Activated CD4-positive, alpha-beta T cell treated with anti-CD3 and anti-CD28 coated beads, Interleukin-2, amount 10 ng/mL, durations not matched to agents 24 days and 14 days (primary cell): ENCODE measurements at places on chromosomes 7 and 10.

GRCh38 chr7:15104411-15105092 is 202.0 kb upstream of the DGKB start:
- H3K36me3 ChIP-seq = no peaks in the 10 kb centered on the region
- no peak for DNase-seq
- H3K27me3 ChIP-seq = no peaks in the 10 kb centered on the region
- no peaks in the 10 kb centered on the region for H3K4me1 ChIP-seq
- H3K27ac ChIP-seq = no peak overlapping the region

DNA sequence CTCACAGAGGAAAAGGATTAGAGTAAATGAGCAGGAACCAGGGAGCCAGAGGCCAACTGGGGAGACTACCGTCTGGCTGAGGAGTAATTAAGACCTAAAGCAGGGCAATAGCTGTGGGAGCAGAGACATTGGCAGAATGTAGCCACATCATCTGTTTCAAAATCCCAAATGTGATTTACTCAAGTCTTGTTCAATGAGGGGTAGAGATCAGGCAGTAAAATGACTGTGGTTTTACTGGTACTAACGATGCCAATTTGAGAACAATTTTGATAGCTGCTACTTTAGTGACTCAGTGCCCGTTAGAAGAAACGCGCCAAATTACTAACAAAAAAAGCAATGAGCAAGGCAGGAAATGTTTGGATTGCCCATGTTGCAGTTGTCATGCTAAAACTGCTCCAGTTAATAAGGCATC is 12.7 kb upstream of the MIOS start:
- H3K4me1 ChIP-seq = no peaks in the 10 kb centered on the region
- H3K36me3 ChIP-seq = peaks cover 3% of the 10 kb centered on the region

- H3K4me1 ChIP-seq = peaks cover 4% of the 10 kb centered on the region
- H3K4me3 ChIP-seq = no peak overlapping the region
- no peaks in the 10 kb centered on the region for H3K36me3 ChIP-seq
These were observed 4.5 kb downstream of the TRIL start for GRCh38 chr7:28953633-28954032.

DNA sequence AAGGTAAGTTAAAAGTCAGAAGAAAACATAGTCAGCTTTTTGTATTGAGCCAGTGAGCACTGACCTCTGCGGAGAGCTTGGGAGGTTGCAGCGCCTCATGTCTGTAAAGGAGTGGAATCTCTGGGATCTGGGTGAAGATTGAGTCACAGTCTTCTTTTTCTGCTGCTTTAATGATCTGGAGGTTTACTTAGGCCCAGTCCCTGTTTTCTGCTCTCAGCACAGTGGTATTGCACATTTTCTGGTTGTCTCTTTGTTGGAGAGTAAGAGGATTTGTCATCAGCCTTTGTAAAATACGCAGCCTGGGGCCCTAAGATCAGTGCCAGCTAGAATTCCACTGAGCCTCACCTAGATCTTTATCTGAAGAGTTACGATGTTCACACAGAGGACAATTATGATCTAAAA is 58.3 kb upstream of the GJD4 start:
- H3K36me3 ChIP-seq = peaks cover 16% of the 10 kb centered on the region
- no peak for DNase-seq
- H3K4me3 ChIP-seq = no peak overlapping the region
- peaks cover 4% of the 10 kb centered on the region for H3K4me1 ChIP-seq
- H3K27ac ChIP-seq = no peak overlapping the region

DNA sequence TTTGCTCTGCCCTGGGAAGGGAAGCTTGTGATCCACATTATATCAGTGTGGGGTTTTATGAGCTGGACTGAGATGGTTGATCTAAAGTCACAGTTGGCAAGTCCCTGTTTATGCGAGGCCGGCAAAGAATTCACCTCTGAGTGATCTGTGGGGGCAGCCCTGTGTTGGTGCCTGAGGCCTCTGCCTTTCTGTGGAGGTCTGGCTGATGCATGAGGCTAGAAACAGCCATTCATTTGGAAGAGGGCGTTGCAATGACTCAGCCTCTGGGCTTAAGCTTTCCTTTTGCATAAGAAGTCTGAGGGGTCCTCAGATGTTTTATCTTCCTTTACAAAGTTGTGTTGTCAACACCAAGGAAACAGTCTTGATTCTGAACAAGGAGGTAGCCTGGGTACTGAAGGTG is 126.9 kb downstream of the MGMT start:
- no peaks in the 10 kb centered on the region for H3K36me3 ChIP-seq
- H3K4me1 ChIP-seq = no peaks in the 10 kb centered on the region
- no peak overlapping the region for H3K27ac ChIP-seq
- H3K4me3 ChIP-seq = no peak overlapping the region
- H3K27me3 ChIP-seq = no peaks in the 10 kb centered on the region

GRCh38 chr10:3278771-3279170 is 106.2 kb upstream of the PITRM1 start:
- H3K27ac ChIP-seq = no peak overlapping the region
- no peaks in the 10 kb centered on the region for H3K36me3 ChIP-seq
- H3K4me3 ChIP-seq = no peak overlapping the region
- peaks cover 30% of the 10 kb centered on the region for H3K27me3 ChIP-seq
- no peaks in the 10 kb centered on the region for H3K4me1 ChIP-seq
- DNase-seq = no peak

DNA sequence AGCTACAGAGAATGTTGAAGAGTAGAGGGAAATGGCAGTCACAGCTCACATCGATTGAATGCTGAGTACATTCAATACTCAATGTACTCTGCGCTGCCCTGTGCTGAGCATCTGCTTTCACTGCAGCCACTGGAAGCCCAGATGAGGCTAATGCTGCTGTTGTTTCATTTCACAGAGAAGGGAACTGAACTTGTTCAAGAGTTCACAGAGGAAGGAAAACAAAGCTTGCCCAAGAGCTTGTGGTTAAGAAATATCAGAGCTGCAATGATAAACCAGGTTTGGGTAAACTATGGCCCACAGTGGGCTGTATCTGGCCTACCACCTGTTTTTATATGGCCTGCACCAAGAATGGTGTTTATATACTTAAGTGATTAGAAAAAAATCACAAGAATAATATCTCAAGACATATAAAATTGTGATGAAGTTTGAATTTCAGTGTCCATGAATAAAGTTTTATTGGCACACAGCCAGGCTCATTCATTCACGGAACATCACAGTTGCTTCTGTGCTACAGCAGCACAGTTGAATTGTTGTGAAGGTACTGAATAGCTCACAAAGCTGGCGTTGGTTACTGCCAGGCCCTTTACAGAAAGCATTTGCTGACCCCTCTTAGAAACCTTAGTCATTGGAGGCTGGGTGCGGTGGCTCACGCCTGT is 64.1 kb downstream of the CFAP58 start:
- H3K27me3 ChIP-seq = peaks cover 8% of the 10 kb centered on the region
- H3K27ac ChIP-seq = no peak overlapping the region
- DNase-seq = no peak
- H3K4me1 ChIP-seq = no peaks in the 10 kb centered on the region
- H3K4me3 ChIP-seq = no peak overlapping the region

DNA sequence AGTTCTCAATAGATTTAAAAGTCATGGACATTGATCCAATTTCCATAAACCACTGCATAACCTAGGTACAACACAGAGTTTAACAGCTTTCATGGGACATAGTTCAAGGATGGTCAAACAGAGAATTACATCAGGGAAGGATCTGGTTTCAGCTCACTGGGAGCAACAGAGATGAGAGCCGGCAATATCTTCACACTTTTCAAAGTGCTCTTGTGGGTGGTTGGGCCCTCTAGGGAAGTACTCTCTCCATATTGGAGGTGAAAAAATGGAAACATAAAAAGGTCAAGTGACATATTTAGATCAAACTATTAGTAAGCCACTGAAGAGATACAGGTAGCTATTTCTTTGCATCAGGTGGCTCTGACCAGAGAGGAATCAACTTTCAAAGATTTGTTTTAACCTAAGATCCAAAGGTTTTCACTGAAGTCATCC is 61.8 kb upstream of the LRRN3 start:
- no peak for DNase-seq
- H3K27me3 ChIP-seq = no peaks in the 10 kb centered on the region
- peaks cover 10% of the 10 kb centered on the region for H3K36me3 ChIP-seq
- H3K27ac ChIP-seq = peak overlapping the region; percentile 96

GRCh38 chr10:25451401-25451800 is 276.6 kb downstream of the GPR158 start:
- H3K27ac ChIP-seq = no peak overlapping the region
- no peaks in the 10 kb centered on the region for H3K36me3 ChIP-seq
- H3K4me3 ChIP-seq = no peak overlapping the region
- no peak for DNase-seq
- no peaks in the 10 kb centered on the region for H3K27me3 ChIP-seq

GRCh38 chr10:33196710-33197491 is 137.6 kb downstream of the NRP1 start:
- peaks cover 28% of the 10 kb centered on the region for H3K27me3 ChIP-seq
- no peaks in the 10 kb centered on the region for H3K4me1 ChIP-seq
- no peak overlapping the region for H3K27ac ChIP-seq
- no peak for DNase-seq

DNA sequence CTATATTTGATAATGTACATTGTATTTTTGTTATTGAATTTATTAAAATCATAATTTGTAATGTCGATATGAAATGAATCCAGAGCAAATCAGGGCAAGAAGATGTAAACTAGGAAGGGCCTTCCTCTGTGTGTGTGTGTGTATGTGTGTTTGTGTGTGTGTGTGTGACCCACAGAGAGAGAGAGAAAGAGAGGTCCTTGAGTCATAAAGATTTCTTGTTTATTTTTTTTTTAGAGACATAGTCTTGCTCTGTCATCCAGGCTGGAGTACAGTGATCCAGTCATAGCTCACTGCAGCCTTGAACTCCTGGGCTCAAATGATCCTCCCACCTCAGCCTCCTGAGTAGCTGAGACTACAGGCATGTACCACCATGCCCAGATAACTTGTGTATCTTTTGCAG is 50.7 kb downstream of the INPP5F start:
- peaks cover 6% of the 10 kb centered on the region for H3K4me1 ChIP-seq
- no peak overlapping the region for H3K27ac ChIP-seq
- H3K4me3 ChIP-seq = no peak overlapping the region
- no peak for DNase-seq
- no peaks in the 10 kb centered on the region for H3K27me3 ChIP-seq

- H3K27ac ChIP-seq = no peak overlapping the region
- no peak for DNase-seq
- H3K36me3 ChIP-seq = no peaks in the 10 kb centered on the region
- H3K4me3 ChIP-seq = no peak overlapping the region
- H3K27me3 ChIP-seq = no peaks in the 10 kb centered on the region
These were observed 61.5 kb downstream of the FZD1 start for GRCh38 chr7:91325726-91326125.

- H3K27ac ChIP-seq = no peak overlapping the region
- H3K4me1 ChIP-seq = no peaks in the 10 kb centered on the region
- no peaks in the 10 kb centered on the region for H3K36me3 ChIP-seq
These were observed 503.5 kb upstream of the TPK1 start for GRCh38 chr7:145339319-145339718.

DNA sequence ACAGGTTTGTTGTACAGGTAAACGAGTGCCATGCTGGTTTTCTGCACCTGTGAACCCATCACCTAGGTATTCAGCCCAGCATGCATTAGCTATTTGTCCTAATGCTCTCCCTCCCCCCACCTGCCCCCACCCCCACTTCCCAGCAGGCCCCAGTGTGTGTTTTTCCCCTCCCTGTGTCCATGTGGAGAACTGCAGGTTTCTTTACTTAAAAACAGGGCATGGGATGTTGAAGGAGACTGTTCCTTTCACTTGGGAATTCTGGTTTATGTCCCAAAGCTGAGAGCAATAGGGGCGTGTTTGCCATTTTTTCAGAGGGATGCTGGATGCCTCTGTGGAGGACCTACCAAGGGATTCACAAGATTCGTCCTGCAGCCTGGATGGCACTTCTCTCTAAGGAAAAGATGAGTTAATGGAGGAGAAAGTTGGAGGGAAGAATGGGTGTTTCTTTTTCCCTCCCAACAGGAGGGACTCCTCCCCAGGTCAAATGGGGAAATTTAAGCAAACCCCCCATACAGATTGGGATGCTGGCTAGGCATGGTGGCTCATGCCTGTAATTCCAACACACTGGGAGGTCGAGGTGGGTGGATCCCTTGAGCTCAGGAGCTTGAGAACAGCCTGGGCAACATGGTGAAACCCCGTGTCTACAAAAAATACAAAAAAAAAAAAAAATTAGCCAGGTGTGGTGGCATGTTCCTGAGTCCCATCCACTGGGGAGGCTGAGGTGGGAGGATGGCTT is 136.0 kb downstream of the GALNT17 start:
- no peaks in the 10 kb centered on the region for H3K36me3 ChIP-seq
- H3K27ac ChIP-seq = no peak overlapping the region
- no peak overlapping the region for H3K4me3 ChIP-seq
- no peaks in the 10 kb centered on the region for H3K4me1 ChIP-seq
- no peak for DNase-seq

DNA sequence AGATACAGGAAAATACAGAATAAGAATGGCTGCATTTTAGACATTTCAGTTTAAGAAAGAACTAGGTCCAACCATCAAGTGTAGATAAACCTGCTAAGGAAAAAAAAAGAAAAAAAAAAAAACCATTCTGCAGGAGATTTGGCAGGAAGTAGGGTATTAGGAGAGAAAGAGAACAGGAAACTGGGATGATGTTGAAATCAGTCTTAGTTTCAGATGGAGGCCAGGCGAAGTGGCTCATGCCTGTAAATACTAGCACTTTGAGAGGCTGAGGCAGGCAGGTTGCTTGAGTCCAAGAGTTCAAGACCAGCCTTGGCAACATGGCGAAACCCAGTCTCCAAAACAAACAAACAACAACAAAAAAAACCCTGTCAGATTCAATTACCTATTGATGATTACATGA is 120.2 kb downstream of the RAB11FIP2 start:
- H3K27ac ChIP-seq = no peak overlapping the region
- no peaks in the 10 kb centered on the region for H3K36me3 ChIP-seq
- no peaks in the 10 kb centered on the region for H3K27me3 ChIP-seq

DNA sequence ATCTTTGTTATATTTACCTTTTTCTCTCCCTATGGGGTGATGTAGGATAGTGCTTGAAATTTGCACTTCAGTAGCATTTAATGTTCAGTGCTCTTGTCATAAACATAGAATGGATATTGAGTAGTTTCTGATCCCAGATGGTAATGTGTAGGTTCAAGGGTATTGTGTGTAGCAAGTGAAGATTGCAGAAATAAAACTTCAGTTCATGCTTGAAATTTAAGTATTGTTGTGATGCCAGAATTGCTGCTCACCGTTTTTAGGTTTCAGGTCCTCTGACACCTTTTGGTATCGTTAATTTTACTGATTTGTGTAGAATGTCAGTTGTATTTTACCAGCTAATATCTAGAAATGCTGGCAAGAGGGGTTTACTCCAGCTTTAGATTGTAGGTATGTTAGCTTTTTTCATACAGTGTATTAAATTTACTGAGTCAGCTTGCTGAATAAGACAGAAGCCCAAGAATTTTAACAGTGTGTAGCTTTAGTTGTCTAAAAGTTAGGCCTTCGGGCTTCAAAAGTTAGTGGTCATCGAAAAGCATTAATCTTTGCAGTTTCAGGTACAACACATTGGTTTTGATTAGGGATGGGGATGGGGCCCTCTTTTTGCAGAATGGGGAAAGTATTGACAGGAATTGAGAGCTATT is 1.9 kb downstream of the PTEN start:
- DNase-seq = peak; percentile 56
- no peaks in the 10 kb centered on the region for H3K27me3 ChIP-seq
- peaks cover 50% of the 10 kb centered on the region for H3K4me1 ChIP-seq
- peaks cover 26% of the 10 kb centered on the region for H3K36me3 ChIP-seq
- peak overlapping the region; percentile 92 for H3K4me3 ChIP-seq
